ENCODE measurements at places on chromosomes 11 and 22.
A peak's percentile ranks its signal among the peaks of the same experiment; 100 is the strongest.

DNA sequence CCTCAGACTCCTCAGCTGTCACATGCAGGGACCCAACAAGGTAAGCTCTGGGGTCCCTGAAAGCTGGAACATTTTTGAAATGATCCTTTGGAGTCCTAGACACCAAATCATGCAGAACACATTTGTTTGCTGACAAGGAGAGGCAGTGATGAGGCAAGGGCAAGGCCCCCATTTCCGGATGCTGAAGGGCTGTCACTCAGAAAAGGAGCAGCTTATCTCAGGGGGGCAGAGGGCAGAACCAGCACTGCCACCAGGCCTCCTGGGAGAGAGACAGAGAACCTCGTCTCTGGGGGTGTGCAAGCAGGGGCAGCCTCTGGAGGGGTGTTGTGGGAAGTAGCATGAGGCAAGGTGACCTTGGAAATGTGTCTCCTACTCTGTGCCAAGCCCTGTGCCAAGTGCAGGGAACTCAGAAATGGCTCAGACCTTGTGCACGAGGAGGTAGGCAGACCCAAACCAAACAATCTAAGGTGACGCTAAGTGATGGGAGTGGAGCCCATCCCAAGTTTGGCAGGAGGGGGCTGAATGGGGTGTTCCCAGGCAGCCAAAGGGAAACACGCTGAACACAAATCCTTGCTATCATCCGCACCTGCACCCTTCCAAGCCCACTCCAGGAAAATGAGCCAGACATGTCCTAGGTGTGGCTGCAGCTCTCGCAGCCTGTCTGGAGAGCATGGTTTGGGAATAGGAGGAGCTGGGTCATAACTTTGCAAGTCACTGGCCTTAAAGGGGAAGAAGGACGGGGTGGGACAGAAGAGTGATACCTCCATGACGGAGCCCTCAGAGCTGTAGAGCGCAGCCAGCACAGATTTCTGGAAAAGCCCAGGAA, 94.2 kb downstream of the PDE2A start:
- peaks cover 5% of the 10 kb centered on the region for H3K4me1 ChIP-seq
- H3K27ac ChIP-seq: no peak overlapping the region
- peaks cover 9% of the 10 kb centered on the region for H3K27me3 ChIP-seq
- no peak for DNase-seq
- H3K4me3 ChIP-seq: no peak overlapping the region

DNA sequence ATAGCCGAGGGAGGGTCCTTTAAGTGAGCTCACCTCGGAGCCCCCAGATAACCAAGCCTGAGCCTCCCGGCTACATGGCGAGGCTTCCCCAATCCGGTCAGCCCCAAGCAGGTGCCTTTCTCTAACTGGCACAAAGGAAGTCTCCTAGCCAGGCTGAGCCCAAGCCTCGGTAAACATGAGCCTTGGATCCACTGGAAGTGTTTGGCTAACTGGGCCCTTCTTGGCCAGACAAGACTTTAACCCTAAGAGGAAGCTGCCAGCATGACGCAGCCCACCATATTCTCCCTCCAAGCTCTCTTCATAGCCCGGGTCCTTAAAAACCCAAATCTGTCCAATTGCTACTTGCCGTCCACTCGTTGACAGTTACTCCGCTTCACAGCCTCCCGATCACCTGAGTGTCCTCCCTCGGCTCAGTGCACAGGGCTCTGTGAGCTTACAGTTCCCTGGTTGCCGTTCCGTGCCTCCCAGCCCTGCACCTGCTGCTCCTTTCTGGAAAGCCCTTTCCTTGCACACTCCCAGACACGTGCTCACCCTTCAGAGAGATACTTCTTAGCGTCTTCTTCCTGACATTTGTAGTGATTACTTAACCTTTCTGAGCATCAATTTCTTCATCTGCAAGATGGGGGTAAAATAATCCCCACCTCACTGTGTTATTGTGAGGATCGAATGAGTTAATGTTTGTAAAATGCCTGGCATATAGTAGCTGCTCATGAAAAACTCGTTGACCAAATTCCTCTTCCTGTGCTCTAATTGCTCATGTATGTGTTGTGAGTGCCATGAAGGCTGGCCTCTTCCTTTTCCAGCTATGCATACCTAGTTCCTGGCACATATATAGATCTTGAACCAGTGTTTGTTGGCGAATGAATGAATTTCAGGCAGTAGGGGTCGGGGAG, 25.6 kb downstream of the TXN2 start:
- DNase-seq: peak; percentile 60
- H3K27me3 ChIP-seq: no peaks in the 10 kb centered on the region
- H3K36me3 ChIP-seq: no peaks in the 10 kb centered on the region
- peaks cover 13% of the 10 kb centered on the region for H3K4me1 ChIP-seq
- H3K4me3 ChIP-seq: peak overlapping the region; percentile 56
- peak overlapping the region; percentile 95 for H3K27ac ChIP-seq

GRCh38 chr11:62553080-62553838, 6.7 kb upstream of the AHNAK start:
- peaks cover 53% of the 10 kb centered on the region for H3K4me1 ChIP-seq
- peak overlapping the region; percentile 8 for H3K4me3 ChIP-seq
- no peaks in the 10 kb centered on the region for H3K27me3 ChIP-seq

- H3K36me3 ChIP-seq: no peaks in the 10 kb centered on the region
- no peak overlapping the region for H3K27ac ChIP-seq
- no peak overlapping the region for H3K4me3 ChIP-seq
- no peaks in the 10 kb centered on the region for H3K4me1 ChIP-seq
- no peak for DNase-seq
- H3K27me3 ChIP-seq: no peaks in the 10 kb centered on the region
These were observed 13.2 kb upstream of the PARVG start for GRCh38 chr22:44167501-44167900.

GRCh38 chr22:41508770-41509170, 35.5 kb downstream of the POLR3H start:
- no peak for DNase-seq
- no peaks in the 10 kb centered on the region for H3K4me1 ChIP-seq
- H3K4me3 ChIP-seq: no peak overlapping the region
- H3K27me3 ChIP-seq: no peaks in the 10 kb centered on the region
- H3K36me3 ChIP-seq: peaks cover 16% of the 10 kb centered on the region

- H3K36me3 ChIP-seq: no peaks in the 10 kb centered on the region
- no peak for DNase-seq
- H3K4me3 ChIP-seq: no peak overlapping the region
- H3K27me3 ChIP-seq: no peaks in the 10 kb centered on the region
These were observed 271.4 kb downstream of the ETS1 start for GRCh38 chr11:128315933-128316332.

DNA sequence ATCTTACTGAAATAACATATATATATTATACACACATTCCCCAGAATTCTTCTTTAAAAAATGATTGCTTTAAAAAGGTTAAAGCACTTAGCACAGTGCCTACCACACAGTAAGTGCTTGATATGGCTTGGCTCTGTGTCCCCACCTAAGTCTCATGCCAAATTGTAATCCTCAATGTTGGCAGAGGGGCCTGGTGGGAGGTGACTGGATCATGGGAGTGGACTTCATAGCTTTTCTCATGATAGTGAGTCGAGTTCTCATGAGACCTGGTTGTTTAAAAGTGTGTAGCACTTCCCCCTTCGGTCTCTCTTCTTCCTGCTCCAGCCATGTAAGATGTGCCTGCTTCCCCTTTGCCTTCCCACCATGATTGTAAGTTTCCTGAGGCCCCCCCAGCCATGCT, 6.2 kb downstream of the CRYAB start:
- no peak for DNase-seq
- no peaks in the 10 kb centered on the region for H3K4me1 ChIP-seq
- H3K4me3 ChIP-seq: no peak overlapping the region

DNA sequence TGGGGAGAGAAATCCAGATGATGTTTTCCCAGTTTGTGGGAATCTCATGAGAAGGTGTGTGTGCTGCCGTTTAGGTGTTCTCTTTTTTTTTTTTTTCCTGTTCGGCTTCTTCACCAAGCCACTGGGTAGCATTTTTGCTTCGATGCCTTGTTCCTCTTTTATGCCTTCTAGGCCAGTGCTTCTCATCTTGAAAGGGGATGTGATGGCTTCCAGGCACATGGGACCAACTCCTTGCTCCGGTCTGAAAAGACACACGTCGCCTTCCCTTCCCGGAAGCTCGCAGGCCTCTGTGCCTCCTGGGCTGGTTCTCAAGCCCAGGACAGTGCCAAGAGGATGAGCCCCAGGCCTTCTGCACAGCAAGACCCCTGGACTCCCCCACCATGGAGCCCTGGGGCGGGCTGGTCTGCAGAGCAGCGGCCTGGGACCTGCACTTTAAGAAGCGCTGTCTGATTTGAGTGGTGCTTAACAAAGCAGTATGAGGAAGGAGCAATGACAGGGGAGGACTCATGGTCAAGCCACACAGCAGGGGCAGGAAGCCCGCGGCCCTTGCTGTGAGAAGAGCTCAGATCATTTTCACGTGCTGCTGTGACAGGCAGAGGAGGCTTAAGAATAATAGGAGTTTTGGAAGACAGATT, 158.8 kb downstream of the MPPED1 start:
- H3K4me3 ChIP-seq: no peak overlapping the region
- H3K27ac ChIP-seq: no peak overlapping the region

DNA sequence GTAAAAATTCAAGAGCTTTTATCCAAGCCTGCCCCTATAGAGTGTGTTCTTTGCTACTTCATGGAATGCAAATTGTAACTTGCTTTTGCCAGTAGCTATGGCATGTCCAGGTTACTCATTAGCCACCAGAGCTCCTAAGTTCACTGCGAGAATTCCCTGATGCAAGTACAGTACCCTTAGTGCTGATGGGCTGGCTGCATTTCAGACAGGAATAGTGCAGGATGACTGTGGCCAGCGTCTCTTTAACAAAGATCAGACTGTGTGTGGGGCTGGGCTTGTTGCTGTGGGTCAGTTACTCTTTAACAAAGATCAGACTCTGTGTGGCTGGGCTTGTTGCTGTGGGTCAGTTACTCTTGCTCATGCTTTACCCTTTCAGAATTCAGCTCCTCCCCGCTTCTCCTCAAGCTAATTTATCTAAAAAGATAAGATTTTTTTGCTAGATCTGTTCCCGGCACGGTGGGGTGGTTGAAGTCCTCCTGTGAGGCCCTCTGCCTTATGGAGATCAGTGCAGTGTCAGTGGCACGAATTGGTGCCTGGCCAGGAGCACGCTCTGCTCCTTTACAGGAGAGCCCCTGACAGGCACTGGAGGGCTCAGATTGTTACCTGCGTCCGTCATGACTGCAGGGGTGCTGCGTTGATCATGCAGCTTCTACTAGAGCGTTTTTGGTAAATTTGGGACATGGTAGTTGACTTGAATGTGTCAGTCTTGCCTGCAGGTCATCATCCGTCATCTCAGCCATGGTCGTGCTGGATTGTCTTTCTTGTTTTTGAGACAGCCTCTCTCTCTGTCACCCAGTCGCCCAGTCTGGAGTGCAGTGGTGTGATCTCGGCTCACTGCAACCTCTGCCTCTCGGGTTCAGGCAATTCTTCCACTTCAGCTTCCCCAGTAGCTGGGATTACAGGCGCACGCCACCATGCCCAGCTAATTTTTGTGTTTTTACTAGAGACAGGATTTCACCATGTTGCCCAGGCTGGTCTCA, 27.0 kb downstream of the AP2A2 start:
- H3K4me1 ChIP-seq: peaks cover 27% of the 10 kb centered on the region
- no peaks in the 10 kb centered on the region for H3K27me3 ChIP-seq
- no peaks in the 10 kb centered on the region for H3K36me3 ChIP-seq
- H3K4me3 ChIP-seq: no peak overlapping the region
- H3K27ac ChIP-seq: peak overlapping the region; percentile 70

GRCh38 chr11:120545813-120546212, 34.3 kb downstream of the GRIK4 start:
- no peak for DNase-seq
- H3K27me3 ChIP-seq: peaks cover 3% of the 10 kb centered on the region
- no peaks in the 10 kb centered on the region for H3K36me3 ChIP-seq
- H3K4me1 ChIP-seq: no peaks in the 10 kb centered on the region

DNA sequence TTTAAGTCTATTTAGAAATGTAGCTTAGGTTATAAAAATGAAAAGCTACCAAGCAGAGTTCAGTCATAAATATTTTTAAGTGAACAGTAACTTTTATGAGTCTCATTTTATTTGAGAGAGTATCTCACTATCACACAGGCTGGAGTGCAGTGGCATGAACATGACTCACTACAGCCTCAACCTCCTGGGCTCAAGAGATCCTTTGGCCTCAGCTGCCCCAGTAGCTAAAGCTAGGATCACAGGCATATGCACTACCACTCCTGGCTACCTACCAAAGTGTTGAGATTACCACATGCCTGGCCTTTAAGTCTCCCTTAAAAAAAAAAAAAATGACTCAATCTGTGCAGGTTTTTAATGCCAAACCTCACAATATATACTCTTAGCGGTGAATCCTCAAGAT, 34.7 kb upstream of the CLNS1A start:
- H3K27ac ChIP-seq: no peak overlapping the region
- H3K4me3 ChIP-seq: no peak overlapping the region
- peak; percentile 53 for DNase-seq
- peaks cover 5% of the 10 kb centered on the region for H3K36me3 ChIP-seq
- no peaks in the 10 kb centered on the region for H3K4me1 ChIP-seq

DNA sequence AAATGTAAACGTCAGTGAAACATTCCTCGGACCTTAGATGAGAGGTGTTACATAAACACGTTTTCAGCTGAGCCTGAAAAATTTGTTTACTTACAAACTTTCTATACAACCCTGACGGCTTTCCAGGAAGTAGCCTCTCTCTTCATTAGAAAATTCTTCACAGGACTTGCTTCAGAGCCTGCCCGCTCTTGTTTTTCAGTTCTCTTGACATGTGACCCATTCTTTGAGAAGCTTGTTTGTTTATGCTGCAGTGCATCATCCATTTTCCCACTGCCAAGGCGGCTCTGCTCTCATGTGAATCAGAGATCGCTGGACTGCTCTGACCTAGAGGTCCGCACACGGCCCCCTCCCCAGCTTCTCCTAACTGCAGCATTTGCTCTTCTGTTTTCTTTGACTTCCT, 47.9 kb upstream of the ARHGAP42 start:
- no peak for DNase-seq
- H3K27me3 ChIP-seq: no peaks in the 10 kb centered on the region
- no peak overlapping the region for H3K4me3 ChIP-seq
- H3K36me3 ChIP-seq: no peaks in the 10 kb centered on the region

DNA sequence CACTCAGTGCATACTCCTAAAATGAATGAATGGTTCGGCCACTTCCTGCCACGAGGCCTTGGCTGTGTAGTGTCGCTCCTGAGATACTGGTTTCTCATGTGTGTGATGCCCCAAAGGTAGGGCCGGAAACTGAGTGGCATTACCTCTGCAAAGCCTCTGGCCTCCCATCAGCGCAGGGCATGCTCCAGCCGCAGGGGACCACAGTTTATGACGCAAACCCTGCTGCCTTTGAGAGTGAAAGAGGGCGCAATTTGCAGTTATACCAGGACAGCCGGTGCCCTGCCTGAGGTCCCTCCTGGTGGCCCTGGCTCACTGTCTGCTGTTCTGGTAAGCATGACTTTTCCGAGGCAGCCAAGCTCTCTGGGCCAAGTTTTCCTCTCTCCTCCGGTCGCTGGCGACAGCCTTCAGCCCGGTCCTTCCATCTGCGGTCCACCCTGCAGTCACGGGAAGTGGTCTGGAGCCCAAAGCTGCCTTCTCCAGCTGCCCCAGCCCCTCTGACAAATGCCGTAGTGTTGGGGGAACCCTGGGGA, 2.4 kb upstream of the FGF3 start:
- no peak overlapping the region for H3K27ac ChIP-seq
- H3K4me1 ChIP-seq: no peaks in the 10 kb centered on the region
- H3K36me3 ChIP-seq: no peaks in the 10 kb centered on the region
- H3K4me3 ChIP-seq: no peak overlapping the region
- peaks cover 43% of the 10 kb centered on the region for H3K27me3 ChIP-seq

- no peak overlapping the region for H3K27ac ChIP-seq
- H3K4me1 ChIP-seq: no peaks in the 10 kb centered on the region
- H3K4me3 ChIP-seq: no peak overlapping the region
- no peaks in the 10 kb centered on the region for H3K36me3 ChIP-seq
- H3K27me3 ChIP-seq: no peaks in the 10 kb centered on the region
- no peak for DNase-seq
These were observed 89.9 kb upstream of the PRDM11 start for GRCh38 chr11:45056529-45056928.
